ENCODE measurements at places on chromosomes 5 and 9.

DNA sequence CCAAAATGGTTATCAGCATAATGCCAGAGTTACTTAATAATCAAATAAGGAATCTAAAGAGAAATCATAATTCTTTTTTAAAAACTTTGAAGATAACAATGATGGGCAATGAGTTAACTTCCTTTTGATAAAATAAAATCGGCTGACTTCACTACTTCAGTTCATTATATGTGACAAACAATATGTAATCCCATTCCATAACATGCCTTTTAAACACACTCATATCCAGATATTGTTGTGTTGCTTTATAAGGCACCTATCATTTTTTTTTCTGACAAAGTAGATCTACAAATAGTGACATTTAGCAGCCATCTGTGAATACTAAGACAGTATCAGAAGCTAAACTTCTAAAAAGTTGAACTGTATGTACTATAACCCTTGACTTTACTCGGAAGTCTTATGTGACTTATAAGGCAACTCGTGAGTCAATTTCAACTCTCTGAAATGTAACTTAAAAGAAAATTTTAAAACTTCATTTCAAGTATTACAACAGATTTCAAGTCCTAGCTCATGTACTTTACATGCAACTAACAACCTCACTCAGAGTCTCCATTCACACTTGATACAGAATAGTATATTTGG, 7.5 kb downstream of the ADAMTS6 start:
- no peak for DNase-seq

- DNase-seq: no peak
Observed at GRCh38 chr5:168649306-168649705, 70.1 kb upstream of the PANK3 start.

DNA sequence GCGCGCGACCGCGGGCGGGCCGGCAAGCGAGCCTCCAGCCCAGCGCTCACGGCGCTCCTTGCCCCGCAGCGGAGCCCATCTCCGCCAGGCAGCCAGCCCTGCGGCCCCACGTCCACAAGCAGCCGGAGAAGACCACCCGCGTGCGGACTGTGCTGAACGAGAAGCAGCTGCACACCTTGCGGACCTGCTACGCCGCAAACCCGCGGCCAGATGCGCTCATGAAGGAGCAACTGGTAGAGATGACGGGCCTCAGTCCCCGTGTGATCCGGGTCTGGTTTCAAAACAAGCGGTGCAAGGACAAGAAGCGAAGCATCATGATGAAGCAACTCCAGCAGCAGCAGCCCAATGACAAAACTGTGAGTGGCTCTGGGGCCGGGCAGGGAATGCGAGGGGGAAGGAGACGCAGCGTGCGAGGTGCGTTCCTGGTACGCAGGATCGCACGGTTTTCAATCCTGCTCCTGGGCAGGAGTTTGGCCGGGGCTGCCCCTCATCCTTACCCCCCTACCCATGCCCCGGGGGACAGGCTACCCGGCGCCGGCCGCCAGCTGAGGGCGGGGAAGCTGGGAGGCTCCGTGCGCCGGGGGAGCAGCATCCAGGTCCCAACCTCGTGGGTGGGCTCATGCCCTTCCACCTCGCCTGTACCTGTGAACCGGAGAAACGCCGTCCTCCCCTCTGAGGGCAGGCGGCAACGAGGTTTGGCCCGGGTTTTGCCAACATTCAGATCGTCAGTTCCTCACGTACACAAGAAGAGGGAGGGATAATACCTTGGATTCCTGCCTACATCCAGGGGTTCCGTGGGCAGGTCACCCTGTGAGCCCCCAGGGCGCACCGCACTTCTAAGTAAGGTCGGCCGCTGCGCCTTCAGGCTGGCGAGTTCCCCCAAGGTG, 6.6 kb downstream of the ISL1 start:
- DNase-seq: no peak

DNA sequence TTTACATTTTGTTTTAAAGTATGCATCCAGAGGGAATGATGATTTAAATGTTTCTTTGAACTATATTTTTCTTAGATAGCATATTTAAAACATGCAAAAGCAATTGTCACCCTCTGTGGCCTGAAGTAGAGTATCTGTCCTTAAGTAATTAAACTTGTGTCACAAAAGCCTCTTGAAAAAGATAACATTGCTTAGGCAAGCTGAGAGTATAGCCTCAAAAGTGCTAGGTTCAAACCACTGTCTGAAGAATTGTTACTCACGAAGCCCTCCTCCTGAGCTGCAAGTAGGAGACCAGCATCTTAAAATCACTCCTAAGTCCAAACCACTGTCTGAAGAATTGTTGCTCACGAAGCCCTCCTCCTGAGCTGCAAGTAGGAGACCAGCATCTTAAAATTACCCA, 378.0 kb upstream of the PRR16 start:
- DNase-seq: no peak

- no peak for DNase-seq
Observed at GRCh38 chr9:128105538-128106175, 21.9 kb downstream of the PTGES2 start.

GRCh38 chr5:97618721-97619120, 435.7 kb upstream of the RIOK2 start:
- no peak for DNase-seq

GRCh38 chr9:25207402-25208195, 470.6 kb downstream of the TUSC1 start:
- DNase-seq: no peak

DNA sequence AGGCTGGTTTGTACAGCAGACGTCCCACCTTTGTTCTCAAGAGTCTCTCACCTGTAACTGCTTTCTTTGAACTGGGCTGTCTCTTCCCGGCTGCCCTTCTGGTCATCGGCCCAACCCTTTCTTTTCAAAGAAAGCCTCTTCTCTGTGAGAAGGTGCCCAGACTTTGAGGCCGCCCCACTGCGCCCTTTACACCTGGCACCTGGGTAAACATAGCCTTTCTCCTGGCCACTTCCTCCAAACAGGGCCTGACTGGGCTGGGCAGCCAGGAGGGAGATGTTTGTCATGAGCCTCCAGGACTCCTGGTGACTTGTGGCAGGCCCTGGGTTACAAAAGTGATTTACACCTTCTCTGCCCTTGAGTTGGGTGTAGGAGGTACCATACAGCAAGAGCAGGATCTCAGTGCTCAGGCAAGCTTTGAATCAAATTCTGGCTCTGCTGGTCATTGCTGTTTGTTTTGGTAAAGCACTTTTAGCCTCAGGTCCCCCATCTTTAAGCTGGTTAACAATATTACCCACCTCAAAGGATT, 127.2 kb upstream of the CXCL14 start:
- no peak for DNase-seq

GRCh38 chr9:237858-238345, 23.2 kb downstream of the DOCK8 start:
- DNase-seq: no peak

GRCh38 chr5:154962494-154962893, 21.6 kb downstream of the MRPL22 start:
- DNase-seq: no peak

GRCh38 chr9:137907776-137908175, 30.2 kb downstream of the CACNA1B start:
- no peak for DNase-seq

- no peak for DNase-seq
Observed at GRCh38 chr5:40928886-40929448, 19.7 kb downstream of the C7 start.

DNA sequence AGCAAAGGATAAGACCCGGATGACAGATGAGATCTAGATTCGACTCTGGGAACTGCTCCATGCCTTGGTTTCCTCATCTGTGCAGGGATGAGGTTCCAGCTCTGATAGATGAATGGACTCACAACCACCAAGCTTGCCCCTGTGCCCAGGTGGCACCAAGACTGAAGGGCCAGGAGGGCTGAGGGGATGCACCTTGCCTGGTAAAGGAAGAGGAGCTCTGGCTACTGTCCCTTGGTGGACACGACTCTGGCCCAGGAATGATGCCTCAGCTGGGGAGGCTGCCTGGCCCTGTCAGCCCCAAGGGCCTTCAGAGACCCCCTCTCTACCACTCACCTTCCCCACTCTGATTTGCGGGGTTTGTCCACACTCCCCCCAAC, 24.9 kb upstream of the ANXA6 start:
- DNase-seq: no peak

DNA sequence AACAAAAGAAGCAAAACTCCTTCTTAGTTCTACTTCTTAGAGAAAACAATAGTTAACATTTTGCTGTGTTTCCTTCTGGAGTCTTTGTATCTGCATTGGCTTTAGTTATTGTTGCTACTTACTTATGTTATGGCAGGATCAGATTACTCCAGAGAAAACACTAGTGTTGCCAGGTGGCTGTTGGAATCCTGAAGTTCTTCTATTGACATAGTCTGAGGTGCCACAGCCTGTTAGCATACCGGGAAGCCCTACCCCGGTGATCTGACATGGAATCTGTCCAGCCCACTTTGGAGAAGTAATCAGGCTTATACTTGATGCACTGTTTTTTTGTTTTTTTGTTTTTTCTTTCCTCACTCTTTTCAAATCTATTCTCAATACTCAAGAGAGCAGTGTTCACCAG, 68.5 kb upstream of the CEP78 start:
- DNase-seq: no peak

GRCh38 chr5:91417219-91417618, 34.1 kb upstream of the ARRDC3 start:
- no peak for DNase-seq

- no peak for DNase-seq
Observed at GRCh38 chr5:122076050-122076461, 2.0 kb downstream of the LOX start.

- DNase-seq: no peak
Observed at GRCh38 chr5:179959641-179960040, 51.9 kb upstream of the TBC1D9B start.
